ENCODE measurements at places on chromosomes 7 and 10.

DNA sequence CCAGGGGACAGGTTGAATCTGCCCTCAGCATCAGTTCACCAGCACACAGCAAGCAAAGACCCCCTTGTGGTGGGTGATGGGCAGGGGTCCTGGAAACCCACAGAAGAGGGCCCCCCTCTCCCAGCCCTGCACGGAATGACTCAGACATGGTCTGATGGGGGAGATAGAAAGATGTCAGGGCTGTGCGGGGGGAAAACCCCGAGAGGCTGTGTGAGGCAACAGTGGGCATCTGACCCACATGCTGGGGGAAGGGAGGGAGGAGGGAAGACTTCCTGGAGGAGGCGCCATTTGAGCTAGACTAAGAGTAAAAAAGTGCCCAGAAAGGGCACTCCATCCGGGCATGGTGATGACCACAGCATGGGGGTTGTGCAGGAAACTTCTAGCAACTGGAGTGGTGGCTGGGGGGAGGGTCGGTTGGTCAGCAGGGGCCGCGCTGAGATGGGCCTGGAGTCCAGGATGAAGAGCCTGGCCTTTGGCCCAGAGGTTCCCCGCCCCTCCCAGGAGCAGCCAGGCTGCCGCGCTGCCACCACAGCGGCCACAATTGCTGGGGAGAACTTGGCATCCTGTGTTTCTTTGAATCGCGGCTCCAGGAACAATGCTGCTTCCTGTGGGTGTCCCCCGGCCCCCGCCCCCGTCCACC lies 2.5 kb downstream of the LFNG start:
- DNase-seq, result no peak

- peak; percentile 31 for DNase-seq
Observed at GRCh38 chr10:121734589-121735045, 136.4 kb upstream of the FGFR2 start.

DNA sequence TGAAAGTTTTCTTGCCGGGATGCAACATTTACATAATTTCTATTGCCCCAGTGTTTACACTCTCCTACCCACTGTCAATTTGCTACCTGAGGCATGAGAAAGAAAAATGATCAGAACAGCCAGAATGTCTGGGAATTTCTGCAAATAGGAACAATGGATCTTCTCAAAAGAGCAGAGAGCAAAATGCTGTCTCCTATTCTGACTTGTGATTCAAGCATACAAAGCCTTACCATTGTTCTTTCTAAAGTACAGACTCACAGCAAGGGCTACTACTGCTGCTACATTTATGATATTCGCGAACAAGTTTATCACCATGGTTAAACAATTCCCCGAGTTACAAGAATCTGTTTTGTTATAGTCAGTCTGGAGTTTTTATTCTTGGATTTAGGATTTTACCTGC lies 329.9 kb upstream of the CELF2 start:
- DNase-seq, result no peak

DNA sequence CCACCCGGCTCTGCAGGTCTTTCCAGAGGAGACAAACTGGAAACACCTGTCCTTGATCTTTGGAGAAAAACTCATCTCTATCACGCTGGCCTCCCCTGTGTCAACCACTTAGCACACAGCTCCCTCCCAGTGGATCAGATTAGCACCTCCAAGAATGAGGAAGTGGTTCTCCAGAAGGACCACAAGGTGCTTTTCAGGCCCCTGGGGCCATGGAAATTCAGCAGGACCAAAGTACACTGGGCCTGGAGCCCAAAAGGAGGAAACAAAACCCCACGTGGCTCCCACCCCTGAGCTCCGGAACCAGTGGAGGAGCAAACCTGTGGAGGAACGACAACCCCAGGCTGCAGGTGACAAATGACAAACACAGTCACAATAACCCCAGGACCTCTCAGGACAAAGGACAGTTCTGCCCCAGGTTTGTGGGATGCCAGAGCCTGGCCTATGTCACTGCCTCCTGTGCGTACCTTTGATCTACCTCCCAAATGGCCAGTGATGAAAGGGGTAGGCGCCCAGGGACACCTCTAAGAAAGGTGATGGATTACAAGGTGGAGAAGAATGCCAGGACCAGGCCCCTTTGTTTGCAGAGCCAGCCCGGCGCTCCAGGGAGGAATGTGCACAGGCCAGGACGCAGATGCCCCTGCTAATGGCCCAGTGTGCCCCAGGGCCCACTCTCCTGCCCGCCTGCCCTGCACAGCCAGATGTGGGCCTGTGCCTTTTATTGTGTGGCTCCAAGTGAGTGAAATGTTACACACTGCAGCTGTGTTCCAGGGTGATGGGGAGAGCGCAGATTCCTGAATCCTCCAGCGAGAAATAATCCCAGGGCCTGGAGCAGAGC lies 5.7 kb downstream of the TNS3 start:
- no peak for DNase-seq

GRCh38 chr10:34183016-34183796 lies 631.9 kb downstream of the PARD3 start:
- DNase-seq, result no peak

- DNase-seq, result no peak
Observed at GRCh38 chr10:61338146-61338545, 115.0 kb downstream of the TMEM26 start.

GRCh38 chr7:50352282-50352681 lies 47.8 kb downstream of the IKZF1 start:
- DNase-seq, result no peak
